ENCODE measurements at places on chromosomes 13 and 19.

DNA sequence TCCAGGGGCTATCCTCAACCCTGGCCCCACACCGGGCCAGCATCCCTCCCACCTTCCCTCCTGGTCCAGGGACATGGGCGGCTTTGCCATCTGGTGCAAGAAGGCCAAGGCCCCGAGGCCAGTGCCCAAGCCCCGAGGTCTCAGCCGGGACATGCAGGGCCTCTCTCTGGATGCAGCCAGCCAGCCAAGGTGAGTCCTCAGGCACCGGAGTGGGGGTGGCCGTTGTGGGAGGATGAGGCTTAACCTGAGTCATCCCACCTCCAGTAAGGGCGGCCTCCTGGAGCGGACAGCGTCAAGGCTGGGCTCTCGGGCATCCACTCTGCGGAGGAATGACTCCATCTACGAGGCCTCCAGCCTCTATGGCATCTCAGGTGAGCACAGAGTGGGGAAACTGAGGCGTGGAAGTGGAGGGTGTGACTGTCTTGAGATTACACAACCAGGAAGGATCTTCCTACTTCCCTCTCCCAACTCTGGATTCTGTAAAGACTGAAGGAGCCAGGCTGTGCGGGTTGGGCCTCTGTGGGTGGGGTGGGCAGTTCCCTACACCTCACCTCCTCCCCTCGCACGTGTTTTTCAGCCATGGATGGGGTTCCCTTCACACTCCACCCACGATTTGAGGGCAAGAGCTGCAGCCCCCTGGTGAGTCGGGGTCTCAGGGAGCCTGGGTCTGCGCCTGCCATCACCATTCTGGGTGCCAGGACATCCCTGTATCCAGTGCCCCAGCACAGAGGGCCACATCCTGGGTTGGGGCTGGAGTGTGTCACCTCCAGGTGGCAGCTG is 3.8 kb downstream of the MVB12A start:
- DNase-seq = no peak

GRCh38 chr13:68727798-68728197 is 1379.8 kb upstream of the ATXN8OS start:
- no peak for DNase-seq

DNA sequence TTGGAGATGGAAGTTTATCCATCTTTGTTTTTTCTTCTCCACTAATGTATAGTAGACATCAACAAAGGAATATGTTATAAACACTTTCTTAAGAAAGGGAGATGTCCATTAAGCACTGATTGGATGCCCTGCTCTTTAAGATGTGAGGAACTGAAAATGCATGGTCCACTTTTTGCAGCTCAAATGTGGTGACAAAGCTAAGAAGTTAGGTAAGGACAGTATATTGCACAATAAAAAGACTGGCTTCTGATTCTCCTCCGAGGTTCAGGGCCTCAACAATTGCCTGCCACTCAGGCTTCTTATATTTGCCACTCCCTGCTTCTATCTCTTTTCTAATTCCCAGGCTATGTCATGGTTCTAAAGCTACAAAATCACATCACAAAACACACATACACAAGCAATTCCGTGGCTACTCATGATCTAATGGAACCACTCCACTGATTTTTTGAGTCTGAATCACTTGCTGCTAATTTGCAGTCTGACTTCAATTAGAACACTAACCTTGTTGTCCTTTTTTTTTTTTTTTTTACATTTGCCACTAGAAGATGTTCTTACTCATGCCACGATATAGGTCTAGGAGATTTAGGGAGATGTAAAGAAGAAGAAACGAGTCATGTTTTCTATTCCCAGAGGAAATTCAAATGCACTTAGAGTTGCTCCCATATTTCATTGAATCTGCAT is 29.6 kb upstream of the TNFSF11 start:
- DNase-seq = no peak

- DNase-seq = no peak
Measured at GRCh38 chr19:31478241-31478640, 129.0 kb upstream of the TSHZ3 start.

- DNase-seq = no peak
Measured at GRCh38 chr13:73054712-73055111, 4.1 kb upstream of the KLF5 start.

DNA sequence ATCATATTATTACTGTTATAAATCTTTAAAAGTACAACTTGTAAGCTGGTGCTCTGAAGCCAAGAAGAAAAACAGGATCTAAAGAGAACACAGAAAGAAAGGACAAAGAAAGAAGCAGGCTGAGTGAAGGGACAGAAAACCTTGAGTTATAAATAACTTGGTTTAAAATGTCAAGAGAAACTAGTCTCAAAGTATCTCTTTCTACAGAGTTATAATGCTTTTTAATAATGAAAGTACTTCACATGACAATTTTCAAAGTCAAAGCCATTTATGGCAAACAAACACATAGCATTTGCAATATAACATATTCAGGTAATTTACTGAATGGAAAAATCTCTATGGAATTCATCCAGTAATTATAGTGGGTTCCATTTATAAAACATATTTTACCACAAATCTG is 33.4 kb downstream of the CAB39L start:
- no peak for DNase-seq

DNA sequence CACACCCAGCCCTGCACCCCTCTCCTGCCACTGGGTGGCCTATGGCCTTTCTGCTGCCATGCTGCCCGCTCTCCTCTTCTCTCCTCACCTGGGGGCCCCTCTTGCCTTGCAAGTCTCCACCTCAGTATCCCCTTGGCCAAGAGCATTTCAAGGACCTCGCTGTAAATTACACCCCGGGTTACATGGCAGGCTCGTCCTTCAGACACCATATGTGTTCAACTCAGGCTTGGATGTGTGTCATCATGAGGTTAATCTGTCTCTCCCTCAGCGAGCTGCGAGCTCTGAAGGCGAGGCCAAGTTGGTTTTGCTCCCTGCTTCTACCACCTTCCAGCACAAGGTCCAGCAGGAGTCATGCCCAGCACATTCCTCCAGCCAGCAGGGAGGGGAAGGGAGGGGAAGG is 74.8 kb upstream of the TM9SF2 start:
- DNase-seq = no peak

- no peak for DNase-seq
Measured at GRCh38 chr13:103510007-103510535, 443.9 kb upstream of the SLC10A2 start.

GRCh38 chr13:54980651-54981050 is 1952.0 kb downstream of the OLFM4 start:
- DNase-seq = no peak

DNA sequence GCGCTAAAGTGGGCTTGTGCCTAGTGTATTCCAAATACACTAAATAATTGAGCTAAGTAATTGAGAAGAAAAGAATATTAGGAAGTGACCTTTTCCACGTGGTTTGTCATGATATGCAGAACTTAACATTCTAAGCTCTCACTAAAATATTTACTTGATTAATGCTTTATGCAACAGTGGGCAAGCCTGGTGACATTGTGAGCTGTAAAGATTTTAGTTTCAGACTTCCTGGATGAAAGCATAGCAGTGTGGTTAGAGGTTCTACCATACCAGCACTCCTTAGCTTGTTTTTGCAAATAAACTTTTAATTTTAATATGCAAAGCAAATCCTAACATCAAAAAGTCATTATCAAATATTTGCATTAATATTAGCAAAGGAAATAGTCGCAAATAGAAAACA is 1065.1 kb upstream of the SPRY2 start:
- DNase-seq = no peak

DNA sequence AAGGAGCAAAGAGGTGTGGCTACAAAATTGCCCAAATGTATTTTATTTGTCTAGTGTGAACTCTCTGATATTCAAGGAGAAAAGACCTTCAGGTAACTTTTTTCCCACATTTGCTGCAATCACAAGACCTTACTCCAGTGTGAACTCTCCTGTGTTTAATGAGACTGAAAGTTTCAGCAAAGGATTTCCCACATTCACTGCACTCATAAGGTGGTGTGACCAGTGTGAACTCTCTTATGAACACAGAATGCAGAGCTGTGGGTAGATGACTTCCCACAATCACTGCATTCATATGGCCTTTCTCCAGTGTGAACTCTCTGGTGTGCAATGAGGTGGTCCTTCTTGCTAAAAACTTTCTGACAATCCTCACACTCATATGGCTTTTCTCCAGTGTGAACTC is 16.4 kb downstream of the ZNF814 start:
- no peak for DNase-seq

- DNase-seq = no peak
Measured at GRCh38 chr13:75294110-75294509, 187.9 kb downstream of the TBC1D4 start.

DNA sequence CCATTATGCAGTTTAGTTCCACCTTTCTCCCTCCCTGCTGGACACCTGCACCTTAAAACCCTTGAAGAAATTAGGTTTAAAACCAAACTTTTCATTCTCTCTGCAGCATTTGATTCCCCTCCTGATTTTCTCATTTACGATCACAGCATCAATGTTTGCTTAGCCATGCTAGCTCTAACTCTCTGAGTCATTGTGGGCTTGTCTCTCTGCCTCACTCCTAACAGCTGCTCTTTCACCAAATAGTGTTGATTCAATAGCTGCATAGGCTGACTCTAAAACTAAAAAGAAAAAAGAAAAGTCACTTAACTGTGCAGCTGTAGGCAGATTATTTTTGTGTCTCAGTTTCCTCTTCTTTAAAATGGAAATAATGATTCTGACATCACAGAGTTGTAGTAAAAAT is 1124.9 kb downstream of the DIAPH3 start:
- DNase-seq = no peak

GRCh38 chr13:42651936-42652641 is 78.1 kb downstream of the TNFSF11 start:
- no peak for DNase-seq

GRCh38 chr13:85277748-85278147 is 521.5 kb downstream of the SLITRK6 start:
- no peak for DNase-seq

Measured in GM06990 (cell line).